ENCODE measurements at places on chromosomes 6 and 20.

GRCh38 chr20:42074944-42075343, 456.8 kb upstream of the CHD6 start:
- no peak for DNase-seq

DNA sequence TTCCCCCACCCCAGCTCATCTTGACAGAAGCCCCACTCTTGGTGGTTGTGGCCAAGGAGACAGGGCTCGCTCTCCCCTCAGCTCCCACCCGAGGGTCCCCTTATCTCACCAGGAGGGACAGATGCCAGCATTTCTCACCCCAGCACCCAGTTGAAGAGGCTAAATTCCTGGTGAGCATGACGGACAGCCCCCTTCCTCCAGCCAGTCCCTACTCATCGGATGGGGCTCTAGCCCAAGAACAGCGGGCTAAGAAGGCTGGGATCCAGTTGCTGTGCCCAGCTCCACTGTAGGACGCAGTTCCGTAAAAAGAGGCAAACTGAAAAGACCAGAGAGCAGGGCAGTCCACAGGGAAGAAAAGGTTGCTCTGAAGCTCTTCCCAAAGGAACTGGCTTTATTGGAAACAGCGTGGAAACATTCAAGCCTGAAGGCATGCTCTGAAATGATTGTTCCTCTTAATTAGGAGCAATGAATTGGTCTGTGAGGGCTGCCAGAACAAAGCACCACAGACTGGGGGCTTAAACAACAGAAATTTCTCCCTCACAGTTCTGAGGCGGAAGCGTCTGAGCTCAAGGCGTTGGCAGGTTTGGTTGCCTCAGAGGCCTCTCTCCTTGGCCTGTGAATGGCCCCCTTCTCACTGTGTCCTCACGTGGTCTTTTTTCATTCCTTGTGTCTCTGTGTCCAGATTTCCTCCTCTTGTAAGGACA, 17.9 kb upstream of the KIF25 start:
- DNase-seq, result no peak

DNA sequence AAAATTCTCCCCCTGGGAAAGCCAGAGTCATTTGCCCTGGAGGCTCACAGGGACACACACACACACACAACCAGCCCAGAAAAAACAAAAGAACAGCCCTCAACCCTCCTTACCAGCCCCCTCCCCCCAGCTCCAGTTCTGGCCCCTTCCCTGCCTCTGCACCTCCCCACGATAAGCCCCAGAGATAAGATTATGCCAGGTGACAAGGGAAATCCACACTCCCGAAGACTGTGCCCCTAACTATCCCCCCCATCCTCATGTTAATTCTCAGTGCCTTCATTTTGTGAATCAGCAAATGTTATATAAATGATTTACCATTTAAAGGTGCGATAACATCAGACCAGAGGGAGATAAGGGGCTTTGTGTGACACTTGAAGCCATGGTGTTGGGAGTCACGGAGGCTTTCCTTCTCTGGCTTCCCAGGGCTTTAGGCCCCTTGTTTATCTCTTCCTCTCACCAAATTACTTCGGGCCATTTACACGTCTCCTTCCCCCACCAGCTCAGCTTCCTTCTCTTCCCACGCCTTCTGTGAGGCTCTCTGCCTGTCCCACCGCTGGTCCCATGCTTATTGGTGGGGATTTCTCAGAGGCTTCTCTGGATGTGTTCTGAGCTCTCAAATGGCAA, 12.5 kb upstream of the FOXC1 start:
- DNase-seq, result no peak

- no peak for DNase-seq
Observed at GRCh38 chr20:31415653-31416052, 9.6 kb upstream of the DEFB121 start.

DNA sequence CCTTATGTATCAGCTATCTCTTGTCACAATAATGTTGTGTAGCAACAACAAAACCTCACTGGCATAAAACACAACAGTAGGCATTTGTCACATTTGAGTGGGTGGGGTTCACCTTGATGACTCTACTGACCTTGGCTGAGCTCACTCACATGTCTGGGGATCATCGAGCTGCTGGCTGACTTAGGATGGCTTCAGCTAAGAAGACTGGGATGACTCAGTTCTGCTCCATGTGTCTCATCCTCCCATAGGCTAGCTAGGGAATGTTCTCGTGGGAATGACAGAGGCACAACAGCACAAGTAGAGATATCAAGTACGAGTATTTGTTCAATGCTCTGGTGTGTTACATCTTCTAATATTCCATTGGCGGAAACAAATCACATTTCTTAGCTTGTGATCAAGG, 167.9 kb downstream of the PLCB1 start:
- no peak for DNase-seq

DNA sequence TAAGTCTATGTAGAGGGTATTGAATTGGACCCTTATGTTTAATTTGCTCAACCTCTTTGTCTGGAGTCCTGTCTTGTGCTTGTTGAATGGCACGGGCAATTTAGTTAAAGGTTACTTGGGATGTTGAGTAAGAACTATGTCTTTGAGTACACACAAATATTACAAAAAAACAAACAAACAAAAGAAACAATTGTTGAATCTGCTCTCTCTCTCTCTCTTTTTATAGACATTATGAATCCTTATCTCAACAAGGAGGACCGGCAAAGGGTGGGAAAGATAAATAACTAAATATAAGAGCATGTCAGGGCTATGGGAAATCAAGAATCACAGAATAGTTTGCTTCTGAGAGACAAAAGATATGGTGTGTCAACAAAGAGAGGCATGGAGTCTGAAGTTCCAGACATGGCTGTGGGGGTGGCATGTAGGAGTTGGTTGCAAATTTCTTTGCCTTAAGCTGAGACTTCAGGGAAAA, 608.6 kb downstream of the UTRN start:
- DNase-seq, result no peak

GRCh38 chr6:43800746-43801494, 30.9 kb downstream of the VEGFA start:
- no peak for DNase-seq

GRCh38 chr6:96844530-96844929, 7.3 kb upstream of the GPR63 start:
- DNase-seq, result no peak

DNA sequence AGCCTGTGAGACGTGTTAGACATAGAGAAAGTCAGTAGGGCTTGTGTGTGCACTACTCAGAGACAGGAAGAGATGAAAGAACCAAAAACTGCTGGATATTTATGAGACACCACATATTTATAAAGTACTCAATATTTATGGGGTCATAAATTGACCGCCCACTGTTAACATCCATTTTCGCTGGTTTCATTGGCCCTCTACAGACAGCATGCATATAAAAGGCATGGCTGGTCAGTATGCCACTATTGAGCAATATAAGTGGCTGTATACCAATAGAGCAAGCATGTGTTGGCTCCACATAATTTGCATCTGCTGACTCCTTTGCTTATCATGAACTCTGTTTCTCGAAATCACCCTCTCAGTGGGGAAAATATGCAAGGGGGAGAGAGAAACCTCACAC, 110.3 kb upstream of the BTN3A2 start:
- no peak for DNase-seq

DNA sequence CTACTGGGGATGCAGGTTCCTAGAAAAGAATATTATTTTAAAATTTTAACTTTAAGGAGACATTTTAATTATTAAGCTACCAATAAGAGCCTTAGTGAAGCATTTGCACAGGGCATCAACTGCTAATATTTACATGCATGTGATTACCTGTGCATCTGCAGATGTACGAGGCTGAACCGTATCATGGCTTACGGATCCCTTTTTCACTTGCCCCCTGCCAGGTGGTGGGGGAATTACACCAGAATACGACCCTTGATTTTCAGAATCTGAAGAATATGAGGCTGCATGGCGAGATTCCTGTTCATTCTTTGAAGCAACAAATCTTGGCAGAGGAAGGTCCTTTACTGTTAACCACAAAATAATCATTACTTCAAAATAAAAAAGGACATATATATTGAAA, 42.7 kb downstream of the REPS1 start:
- DNase-seq, result no peak

- no peak for DNase-seq
Observed at GRCh38 chr6:45587229-45588060, 209.7 kb upstream of the SUPT3H start.

- DNase-seq, result no peak
Observed at GRCh38 chr6:111624401-111625098, 18.9 kb upstream of the TRAF3IP2 start.

GRCh38 chr6:100452998-100453397, 11.7 kb downstream of the SIM1 start:
- DNase-seq, result no peak

- DNase-seq, result no peak
Observed at GRCh38 chr6:83592770-83593394, 80.5 kb downstream of the PRSS35 start.

GRCh38 chr6:144460327-144461095, 175.4 kb downstream of the UTRN start:
- DNase-seq, result no peak

GRCh38 chr6:1906609-1907008, 296.9 kb downstream of the FOXC1 start:
- no peak for DNase-seq

- DNase-seq, result no peak
Observed at GRCh38 chr6:122198922-122199321, 200.5 kb upstream of the HSF2 start.

GRCh38 chr6:21828704-21829103, 235.2 kb downstream of the SOX4 start:
- no peak for DNase-seq

DNA sequence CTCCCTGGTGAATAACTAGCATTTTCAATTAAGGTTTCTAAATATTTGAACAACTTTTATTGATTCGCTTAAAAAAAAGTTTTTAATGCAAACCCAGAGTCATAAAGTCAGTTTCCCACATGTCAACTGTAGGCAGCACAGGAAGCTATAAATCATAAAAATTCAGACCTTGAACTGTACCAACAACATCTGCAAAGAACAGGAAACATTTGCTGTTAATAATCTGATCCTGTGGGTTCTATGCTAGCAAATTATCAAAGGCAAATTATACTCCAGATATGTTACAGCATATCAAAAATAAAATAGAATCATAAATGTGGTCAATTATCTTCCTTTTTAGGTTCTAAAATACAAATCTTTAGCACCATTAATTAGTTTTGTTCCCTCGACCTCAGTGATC, 16.6 kb upstream of the MAP7 start:
- no peak for DNase-seq

GRCh38 chr6:157282284-157282683, 41.0 kb downstream of the TMEM242 start:
- DNase-seq, result no peak

GRCh38 chr6:13629459-13630116, 14.5 kb downstream of the NOL7 start:
- DNase-seq, result no peak

DNA sequence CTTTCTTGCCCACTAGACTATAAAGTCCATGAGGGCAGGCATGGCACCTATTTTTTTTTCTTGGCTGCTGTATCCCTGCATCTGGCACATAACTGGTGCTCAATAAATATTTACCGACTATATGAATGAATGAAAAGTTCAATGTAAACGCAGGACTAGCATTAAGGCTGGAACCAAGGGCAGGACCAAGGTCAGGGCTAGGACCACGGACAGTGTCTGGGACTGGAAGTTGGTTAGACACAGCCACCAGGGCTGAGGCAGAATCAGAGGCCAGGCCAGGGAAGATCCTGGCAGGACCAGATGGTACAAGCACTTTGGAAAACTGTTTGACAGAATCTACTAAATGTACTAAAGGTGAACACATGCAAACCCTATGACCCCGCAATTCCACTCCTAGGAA, 3.7 kb downstream of the TNXB start:
- DNase-seq, result no peak

DNA sequence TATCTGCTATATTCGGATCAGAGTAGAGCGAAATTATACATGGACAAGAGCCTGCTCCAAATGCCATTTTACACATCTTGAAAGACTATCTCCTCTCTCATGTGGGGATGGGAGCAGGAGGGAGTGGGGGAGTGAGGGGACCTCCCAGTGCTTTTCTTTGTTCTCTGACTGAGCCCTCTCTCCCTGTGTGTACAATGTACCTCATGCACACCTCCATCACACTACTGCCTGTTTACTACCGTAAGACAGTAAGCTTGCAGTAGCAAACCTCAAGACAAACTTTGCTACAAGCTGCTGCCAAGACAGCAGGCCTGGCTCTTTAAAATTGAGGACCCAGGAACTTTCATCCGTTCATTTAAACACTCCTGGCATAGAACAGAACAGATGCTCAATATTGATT, 7.2 kb downstream of the NHSL1 start:
- no peak for DNase-seq

DNA sequence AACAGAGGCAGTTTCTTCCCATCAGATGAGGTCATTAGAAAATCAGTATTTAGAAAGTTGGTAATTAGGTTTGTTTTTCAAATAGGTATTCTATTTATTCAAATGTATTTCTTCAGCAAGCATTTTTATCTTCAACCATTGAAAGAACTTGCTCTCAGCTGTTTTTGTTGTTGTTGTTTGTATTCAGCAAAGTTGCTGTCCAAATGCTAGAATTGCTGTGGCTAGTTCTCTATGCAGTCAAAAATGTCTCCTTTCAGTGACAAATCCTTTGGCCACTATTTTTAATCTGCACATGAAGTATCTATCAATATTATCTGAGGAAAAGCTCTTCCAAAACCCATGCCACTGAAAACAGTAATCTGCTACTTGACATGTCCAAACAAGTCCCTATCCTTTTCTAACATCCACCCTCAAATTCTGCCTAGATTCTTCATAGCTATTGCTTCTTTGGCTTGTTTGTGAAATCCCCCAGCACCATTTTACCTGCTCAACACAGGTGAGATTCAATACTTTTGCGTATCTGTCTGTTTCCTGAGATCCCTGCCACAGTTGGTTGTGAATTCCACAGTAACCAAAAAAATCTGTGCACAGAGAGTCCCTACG, 1005.4 kb downstream of the GRIK2 start:
- no peak for DNase-seq

GRCh38 chr6:57013521-57013926, 33.0 kb upstream of the KIAA1586 start:
- DNase-seq, result no peak

DNA sequence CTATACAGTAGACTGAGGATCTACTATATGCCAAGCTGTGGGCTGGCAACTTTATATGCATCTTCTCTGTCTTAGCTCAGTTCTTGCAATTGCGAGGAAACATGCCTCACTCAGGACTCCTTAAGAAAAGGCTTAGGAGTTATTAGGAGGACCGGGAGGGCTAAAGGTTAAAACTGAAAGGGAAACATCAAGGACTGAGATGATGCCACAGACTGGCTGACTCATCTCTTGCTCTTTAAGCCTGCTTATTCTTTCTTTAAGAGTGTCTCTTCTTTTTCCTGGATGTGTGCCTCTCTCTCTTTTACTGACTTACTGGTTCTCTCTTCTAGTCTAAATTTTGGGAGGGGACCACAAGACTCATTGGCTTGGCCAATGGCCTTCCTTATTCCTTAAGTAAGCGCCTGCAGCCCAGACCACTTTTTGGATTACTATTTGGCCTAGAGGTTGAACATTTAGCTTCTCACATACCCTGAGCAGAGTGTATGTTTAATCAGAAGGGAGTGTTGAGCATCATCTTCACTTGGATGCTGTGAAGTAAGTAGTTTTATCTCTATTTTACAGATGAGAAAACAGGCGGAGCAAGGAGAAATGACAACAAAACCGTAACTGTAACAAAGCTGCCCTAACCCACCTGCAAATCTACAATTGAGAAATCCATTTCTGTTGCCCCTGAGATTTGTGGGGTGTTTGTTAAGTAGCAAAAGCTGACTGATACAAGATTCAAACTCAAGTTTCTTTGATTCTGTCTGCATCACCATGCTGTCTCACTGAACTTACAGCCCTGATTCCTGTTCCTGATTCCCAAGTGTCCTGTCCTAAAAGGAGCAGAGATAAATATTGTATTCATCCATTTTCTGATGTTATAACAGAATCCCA, 7.2 kb upstream of the SDC4 start:
- DNase-seq, result no peak
